ENCODE measurements at places on chromosomes 16 and 17. TPM values are rescaled to one million over a fixed set of nuclear protein-coding genes. Genes with fewer than 3 reads are reported as not detected.

The CBX2 gene
- total RNA-seq = 6.7 TPM

The HSD3B7 gene
- total RNA-seq = 143 TPM

The MT1E gene
- total RNA-seq = 712 TPM

The LGALS9B gene
- total RNA-seq = not detected

The JPH3 gene
- not detected for total RNA-seq

The EMP2 gene
- total RNA-seq = 56.7 TPM

DNA sequence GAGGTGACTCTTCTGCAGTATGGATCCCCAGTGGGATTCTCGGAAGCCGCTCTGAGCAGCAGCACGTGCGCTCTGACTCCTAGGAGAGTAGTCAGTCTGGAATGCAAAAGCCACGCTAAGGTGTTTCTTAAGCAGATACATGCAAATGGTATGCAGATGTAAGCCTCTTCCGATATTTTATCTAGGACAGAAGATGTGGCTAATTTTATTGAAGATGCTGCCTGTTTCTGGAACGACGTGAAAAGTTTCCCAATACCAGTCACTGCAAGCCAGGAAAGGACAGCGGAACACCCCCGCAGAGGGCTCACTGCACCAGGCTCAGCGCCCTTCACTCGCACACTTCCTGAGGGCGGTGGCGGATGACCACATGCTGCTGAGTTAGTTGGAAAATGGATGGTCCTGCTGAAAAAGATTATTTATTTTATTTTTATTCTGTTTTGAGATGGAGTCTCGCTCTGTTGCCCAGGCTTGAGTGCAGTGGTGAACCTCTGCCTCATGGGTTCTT, 10.1 kb downstream of the FADS6 start:
- DNase-seq = no peak

DNA sequence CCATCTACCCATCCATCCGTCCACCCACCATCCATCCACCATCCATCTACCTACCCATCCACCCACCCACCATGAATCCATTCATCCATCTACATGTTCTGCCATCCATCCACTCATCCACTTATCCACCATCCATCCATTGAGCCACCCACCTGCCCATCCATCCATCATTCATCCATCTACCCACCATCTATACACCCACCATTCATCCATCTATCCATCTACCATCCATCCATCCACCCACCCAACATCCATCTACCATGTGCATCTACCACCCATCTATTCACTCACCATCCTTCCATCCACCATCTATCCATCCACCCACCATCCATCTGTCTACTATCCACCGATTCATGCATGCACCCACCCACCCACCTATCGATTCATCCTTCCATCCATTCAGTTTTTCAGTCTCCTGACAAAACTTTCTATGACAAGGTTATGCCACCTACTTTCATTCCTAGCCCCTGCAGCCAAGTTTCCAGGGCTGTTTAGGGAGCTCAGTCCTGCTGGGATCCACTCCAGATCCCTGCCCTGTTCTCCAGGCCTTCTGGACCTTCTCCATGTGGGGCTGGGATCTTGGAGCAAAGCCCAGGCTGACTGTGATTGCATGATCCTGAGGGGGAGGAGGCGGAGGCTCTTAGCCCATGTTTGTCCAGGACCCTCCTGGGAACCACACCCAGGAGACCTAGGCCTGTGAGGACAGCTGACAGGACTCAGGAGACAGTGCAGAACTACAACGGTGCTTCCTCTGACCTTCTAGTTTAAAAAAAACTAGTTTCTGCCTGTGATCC, 27.4 kb downstream of the BCO1 start:
- no peak for DNase-seq

- DNase-seq = peak; percentile 32
These were observed 567 bp downstream of the ENO3 start for GRCh38 chr17:4951486-4951885.

DNA sequence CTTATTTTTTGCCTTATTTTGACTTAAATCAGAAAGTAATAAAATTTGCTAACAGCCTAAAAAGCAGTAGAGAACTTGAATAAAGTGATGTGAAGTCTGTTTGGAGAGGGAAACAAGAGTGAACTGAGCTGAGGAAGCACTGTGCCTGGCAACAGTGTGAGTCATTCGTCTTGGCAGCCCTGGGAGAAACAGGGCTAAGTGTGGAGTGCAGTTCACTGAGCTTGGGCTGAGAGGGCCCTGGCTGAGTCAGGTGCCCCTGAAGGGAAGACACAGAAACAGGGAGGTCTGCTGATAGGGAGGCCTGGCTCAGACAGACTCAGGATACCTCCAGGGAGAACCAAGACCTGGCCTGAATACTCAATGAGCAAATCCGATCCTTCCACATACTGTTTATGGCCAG, 132.1 kb downstream of the HS3ST4 start:
- no peak for DNase-seq

- DNase-seq = no peak
These were observed 1.9 kb downstream of the GPR142 start for GRCh38 chr17:74369221-74369620.

GRCh38 chr17:14268264-14268663, 31.6 kb upstream of the CDRT15 start:
- no peak for DNase-seq

- DNase-seq = no peak
These were observed 7.0 kb downstream of the KRT10 start for GRCh38 chr17:40815381-40815780.

DNA sequence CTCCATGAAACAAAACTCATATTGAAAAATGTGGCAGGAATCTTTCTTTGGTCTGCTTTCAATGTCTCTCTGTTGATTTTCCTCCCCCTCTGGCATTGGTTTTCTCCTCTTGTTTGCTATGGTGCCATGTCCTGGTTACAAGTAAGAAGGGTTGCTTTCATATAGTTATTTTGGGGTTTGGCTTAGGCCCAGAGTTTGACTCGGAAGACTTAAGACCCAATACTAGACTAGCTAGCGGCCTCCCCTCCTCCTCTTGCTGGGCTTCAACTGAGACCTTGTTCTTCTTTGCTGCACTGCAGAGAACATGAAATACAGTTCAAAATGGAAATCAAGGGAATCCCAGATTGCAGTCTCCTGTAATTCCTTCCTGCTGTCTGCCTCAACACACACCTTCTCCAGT, 30.0 kb upstream of the CLEC18A start:
- peak; percentile 37 for DNase-seq

DNA sequence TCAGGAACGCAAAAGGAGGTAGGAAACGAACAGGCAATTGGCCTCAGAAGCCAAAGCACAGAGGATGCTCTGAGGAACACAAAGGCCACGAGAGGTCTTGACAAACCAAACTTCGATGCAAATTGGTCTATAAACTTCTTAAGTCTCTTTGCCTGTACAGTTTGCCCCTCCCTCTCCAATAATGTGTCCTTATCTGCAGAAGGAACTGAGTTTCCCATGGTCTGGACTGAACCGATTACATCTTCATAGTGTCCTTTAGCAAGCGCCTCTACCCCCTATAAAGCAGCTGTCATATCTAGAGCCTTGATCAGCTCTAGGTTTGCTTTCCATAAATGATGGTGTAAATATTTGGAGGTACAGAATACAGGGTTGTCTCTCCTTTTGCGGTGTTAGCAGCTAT, 3.1 kb upstream of the CDRT4 start:
- no peak for DNase-seq

DNA sequence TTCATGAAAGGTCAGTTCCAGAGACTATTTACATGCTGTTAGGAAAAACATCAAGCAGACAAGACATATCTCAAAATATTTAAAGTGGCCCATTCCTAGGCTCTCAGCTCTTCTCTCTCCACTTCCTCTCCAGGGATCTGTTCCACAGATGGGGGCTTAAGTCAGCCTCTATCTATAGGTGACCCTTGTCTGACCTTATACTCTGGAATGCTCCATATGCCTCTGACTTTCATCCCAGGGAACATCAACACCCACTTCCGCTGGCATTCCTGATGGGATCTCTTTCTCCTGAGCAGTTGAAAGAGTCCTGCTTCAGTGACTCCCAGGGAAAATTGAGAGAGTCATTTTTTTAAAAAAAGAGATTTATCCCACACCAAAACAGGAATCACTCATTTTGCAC, 11.5 kb upstream of the WIPI1 start:
- DNase-seq = peak; percentile 45

GRCh38 chr16:13148836-13149235, 247.4 kb downstream of the SHISA9 start:
- DNase-seq = peak; percentile 67

- peak; percentile 70 for DNase-seq
These were observed 45.6 kb upstream of the HOXB9 start for GRCh38 chr17:48671697-48672171.

- no peak for DNase-seq
These were observed 14.4 kb upstream of the ATP2A3 start for GRCh38 chr17:3978421-3979289.

- peak; percentile 28 for DNase-seq
These were observed 52.2 kb downstream of the NDE1 start for GRCh38 chr16:15701975-15702970.

- no peak for DNase-seq
These were observed 290.4 kb upstream of the MON1B start for GRCh38 chr16:76900285-76901263.

GRCh38 chr16:50440531-50440930, 71.7 kb upstream of the BRD7 start:
- DNase-seq = no peak

DNA sequence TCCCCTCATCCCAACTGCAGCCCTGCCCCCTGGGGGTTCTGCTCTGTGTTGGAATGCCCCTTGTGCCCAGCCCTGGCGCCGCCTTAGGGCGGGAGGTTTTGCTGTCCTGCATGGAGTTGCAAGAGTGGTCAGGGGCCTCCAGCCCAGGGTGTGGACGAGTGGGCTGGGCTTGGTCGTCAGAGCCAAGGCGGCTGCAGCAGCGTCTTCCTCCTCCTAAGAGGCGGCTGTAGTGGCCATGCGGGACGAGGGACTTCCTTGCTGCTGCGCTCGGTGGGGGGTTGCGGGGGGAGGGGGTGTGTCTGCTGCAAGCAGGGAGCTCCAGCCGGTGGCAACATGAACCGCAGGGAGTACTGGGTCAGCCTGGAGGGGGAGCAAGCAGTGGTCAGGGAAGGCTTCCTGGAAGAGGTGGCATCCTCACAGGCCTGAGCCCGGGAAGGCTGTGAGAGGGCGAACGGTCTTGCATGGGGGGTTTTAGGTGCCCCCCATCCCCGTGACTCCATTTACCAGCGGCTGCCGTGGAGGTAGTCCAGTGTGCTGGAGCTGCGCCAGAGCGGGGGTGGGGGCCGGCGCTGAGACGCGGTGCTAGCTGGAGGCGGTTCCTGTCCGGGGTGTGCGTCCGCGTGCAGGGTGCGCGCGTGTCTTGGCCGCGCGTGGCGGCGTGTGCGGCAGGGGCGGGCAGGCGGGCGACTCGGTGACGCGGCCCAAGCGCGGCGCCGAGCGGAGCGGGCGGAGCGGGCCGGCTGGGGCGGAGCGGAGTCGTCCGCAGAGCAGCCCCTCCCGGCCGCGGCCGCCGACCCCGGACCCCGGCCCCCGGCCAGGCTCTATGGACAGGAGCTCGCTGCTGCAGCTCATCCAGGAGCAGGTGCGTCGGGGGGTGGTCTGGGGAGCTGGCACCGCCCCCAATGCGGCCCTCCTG, at the start of gene RHBDL1:
TSS of gene RHBDL1 (plus strand) at position 704 of the 916 bp plus-strand sequence. CDS start at position 824, 120 bp downstream.
- no peak for DNase-seq

DNA sequence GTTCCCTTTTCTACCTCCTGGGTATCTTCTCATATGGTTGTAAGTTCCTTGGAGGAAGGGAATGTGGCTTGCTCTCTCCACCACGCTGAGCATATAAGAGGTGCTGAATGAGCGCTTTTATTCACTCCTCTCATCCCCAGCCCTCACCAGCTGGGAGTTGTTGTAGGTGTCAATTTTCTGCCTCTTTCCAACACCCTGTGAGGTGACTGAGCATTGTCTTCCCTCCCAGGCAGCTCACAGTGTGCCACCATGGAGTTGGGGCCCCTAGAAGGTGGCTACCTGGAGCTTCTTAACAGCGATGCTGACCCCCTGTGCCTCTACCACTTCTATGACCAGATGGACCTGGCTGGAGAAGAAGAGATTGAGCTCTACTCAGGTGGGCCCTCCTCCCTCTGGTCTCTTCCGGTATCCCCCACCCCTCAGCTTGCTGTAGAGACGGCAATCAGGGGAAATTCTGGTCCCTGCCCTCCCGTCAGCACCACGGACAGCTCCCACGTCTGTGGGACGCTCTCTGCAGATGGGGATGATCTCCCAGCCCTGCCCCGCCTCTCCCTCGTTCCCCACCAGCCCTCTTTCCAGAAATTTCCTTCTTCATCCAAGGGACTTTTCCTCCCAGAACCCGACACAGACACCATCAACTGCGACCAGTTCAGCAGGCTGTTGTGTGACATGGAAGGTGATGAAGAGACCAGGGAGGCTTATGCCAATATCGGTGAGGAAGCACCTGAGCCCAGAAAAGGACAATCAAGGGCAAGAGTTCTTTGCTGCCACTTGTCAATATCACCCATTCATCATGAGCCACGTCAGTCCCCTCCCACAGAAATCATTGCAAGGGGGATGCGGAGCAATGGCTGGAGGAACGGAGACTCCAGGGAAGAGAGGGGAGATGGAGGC, 18.3 kb downstream of the CIITA start:
- peak; percentile 33 for DNase-seq

All from LHCN-M2 (cell line).